Activated T-helper 1 cell treated with anti-CD3 and anti-CD28 coated beads, Interleukin-2, amount 50 U/mL, for 16 hours (primary cell): ENCODE measurements at places on chromosomes 12 and 14.
A peak's percentile ranks its signal among the peaks of the same experiment; 100 is the strongest.

- no peak for DNase-seq
Observed at GRCh38 chr14:33465846-33466700, 484.8 kb downstream of the EGLN3 start.

DNA sequence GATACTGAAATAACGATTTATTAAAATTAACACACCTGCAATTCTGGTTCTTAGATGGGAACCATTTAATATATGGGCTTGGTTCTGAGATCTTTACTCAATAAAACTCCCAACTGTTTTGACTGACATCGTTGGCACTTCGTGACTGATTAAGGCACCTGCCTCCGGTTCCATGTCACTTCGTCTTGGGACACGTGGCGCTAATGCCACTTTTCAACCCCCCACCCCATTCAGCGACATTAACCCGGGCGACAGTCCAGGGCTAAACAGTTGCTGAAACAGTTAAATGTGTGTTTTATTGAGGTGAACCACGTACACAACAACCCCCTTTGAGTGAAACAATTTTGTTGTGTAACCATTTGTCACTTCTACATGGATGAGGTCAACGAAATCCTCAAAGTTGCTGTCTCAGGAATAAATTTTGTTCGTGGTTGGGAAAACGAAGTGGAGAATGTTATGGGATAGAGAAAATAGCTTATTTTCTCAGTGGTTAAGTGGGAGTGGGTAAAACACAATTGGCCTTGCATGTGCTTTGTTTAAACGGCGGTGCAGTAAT lies 9.9 kb upstream of the SLC38A2 start:
- no peak for DNase-seq

GRCh38 chr14:106268013-106268727 lies 741.8 kb downstream of the TMEM121 start:
- DNase-seq = peak; percentile 55

GRCh38 chr12:120498870-120499515 lies 3.1 kb downstream of the DYNLL1 start:
- no peak for DNase-seq

- no peak for DNase-seq
Observed at GRCh38 chr12:113109872-113110599, 25.5 kb downstream of the RASAL1 start.

DNA sequence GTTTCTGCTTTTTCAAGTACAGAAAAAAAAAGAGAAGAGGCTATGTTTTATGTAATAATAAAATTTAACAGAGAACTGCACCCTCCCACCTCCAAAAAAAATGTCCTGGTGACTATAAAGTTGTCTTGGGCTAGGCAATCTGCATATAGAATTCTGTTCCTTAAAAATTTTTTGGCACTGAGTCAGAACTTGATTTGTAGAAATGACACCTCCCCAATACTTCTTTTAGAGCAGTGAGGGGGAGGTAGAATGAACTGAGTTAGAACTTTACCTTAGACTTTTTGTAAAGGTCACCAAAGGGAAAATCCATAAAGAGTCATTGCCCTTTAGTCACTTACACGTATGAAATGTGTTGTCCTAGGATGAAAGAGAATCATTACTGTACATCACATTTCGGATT lies 80.0 kb downstream of the BTG1 start:
- no peak for DNase-seq

GRCh38 chr12:67854351-67854750 lies 134.9 kb upstream of the IFNG-AS1 start:
- no peak for DNase-seq

DNA sequence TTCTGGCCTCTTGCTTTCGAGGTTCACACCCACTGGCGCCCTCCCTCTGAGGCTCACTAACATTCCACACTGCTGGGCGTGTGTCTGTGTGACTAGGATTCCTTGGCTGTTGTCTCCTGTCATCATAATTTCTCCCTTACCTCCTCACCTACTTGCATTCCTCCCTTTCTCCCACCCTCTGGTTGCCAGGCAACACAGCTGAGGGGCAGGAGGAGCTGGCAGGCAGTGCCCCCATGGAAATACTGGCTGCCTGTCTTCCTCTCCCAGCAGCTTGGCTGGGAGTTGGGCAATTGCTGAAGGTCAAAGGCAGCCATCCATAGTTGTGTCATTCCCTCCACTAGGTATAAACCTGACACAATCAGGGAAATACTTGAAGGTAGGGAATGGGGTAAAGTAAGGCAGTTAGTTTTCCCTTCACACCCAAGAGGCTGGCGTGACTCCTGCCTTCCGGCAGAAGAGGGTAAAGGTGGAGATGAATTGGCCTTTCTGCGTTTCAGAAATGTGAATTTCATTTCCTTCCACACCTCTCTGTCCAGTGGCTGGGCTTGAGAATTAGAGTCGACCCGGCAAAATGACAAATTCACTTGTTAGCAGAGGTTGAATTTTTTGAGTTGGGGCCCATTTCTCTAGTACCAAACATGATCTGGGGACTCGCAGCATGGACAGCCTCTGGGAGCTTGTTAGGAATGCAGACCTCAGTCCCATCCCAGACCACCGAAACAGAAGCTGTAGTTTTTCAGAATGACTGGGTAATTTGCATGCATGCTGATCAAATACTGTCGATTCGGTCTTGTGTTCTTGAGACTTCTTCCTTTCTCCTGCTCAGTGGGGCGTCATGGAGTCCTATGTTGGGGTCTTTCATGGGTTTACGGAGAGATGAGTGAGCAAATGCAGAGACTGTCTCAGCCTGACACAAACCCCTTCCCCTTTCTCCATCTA lies 24.3 kb upstream of the EMP1 start:
- DNase-seq = no peak

DNA sequence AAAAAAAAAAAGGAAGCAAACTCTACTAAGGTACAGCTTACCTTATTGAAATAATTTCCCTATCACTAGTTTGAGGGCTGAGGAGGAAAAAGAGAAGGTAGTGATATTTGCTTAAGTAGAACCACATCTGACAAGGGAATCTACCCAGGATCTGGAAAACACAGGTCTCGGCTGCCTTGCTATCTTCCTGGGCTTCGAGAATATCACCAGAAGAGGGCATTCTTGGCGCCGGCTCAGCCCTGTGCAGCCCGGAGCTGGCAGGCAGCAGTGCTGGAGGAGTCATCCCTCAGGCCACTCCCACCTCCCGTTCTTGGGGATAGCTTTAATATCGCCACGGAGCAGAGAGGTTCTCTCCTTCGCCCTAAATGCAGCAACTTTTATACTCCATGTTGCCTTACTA lies 1181.2 kb downstream of the VRK1 start:
- DNase-seq = peak; percentile 53

DNA sequence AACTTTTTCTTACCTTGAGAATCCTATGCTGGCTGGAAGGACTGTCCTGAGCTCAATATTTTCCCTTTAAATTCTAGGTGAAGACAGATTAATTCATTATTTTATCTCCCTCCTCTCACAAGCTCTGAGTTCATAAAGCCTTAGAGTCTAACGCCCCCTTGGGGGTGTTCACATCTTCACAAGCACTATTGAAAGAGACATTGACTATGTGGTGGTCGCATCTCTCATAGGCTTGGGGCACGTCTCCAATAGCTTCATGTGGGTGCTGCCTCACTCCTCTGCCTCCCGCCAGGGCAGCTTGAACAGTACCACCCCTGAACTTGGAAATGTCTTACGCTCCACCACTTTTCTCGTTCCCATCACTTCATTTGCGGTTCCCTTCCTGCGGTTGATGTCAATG lies 106.2 kb downstream of the UNC79 start:
- no peak for DNase-seq

- DNase-seq = no peak
Observed at GRCh38 chr12:62606654-62607053, 140.0 kb downstream of the MON2 start.

GRCh38 chr12:48067250-48067938 lies 38.5 kb downstream of the SENP1 start:
- no peak for DNase-seq

DNA sequence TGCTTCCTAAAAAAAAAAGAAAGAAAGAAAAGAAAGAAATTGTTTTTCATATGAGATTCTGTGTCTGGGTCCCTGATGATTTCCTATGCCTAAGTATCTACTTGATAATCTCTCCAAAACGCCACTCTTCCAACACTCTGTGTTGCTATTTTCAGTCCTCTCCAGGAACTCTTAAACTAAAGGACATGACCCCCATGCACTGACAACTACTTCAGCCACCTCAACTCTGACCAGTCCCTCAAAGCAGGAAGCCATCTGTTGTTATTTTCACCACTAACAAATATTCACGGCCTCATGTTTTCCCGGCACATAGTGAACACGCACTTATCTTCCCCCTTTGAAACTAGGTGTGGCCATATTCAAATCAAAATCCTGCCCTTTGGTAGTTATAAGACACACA lies 259.3 kb downstream of the PPFIA2 start:
- no peak for DNase-seq

DNA sequence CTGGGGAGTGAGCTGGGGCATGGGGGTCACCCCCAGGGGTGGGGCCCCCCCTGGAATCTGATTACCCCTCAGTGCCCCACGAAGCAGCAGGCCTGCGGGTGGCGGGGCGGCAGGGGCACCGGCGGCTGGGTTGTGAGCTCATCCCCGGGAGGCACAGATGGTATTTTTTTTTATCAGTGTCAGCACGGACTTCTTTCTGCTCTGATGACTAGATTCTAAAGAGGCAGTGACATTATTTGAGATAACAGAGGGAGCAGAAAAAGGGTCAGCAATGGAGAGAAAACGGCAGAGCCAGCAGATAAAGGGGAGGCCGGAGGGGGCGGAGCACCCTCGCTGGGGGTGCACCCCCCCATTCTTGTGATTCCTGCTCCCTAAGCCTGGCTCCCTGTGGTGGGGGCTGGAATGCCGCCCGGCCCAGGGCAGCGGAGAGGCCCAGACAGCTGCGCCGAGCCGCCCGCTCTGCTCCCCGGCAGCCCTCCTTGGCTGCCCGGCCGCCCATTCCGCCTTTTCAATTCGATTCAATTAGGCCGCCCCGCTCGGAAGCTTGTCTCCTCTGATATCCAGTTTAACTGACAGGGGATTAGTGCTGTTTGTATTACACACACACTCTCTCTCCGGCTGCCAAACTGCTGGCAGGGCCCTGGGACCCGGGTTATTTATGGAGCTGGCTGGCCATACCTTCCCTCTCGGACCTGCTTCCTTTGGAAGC lies 32.9 kb downstream of the MVK start:
- no peak for DNase-seq

DNA sequence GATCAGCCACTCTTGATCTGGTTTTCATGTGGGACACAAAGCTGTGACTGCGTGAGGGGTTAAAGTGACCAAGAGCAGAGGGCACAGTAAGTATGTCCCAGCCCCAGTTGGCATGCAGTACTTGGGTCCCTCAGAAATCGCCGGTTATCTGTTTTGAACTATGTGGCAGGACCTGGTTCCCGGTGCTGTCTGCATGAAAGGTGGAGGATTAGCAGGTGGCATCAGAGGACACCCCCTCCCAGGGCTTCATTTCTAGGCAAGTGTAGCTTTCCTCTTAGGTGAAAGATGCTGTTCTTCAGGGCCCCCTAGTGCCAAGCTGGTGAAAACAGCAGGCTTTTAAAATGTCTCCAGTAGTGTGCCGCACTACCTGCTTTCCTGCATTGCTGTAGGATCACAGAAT lies 57.1 kb downstream of the ATG14 start:
- peak; percentile 18 for DNase-seq

DNA sequence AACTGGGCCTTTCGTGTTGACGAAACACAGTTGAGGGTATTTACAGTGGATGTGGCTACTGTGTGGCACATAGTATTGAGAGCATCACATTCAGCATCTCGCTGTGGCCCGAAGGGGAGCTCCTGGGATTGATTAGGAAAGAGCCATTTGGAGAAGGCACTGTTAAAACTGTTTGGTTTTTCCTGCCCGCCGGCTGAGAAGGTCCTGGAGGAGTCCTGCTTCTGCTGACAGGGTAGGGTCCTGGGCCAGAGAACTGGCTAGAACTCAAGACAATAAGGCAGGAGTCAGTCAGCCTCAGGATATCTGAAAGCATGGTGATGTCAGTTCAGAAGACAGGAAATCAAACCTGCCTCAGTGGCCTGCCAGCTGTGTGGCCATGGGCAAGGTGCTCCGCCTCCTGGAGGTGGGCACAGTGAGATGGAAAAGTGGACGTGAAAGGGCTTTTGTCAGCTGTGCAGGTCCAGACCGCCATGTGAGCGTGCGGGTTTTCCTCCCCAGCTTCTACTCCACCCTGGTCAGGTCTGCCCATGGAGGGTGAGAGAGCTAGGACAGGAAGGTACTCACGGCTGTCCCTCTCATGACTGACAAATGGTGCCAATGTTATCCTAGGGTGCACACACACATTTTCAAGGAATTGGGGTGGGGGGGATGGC lies 92.3 kb downstream of the NTF3 start:
- DNase-seq = no peak

GRCh38 chr12:103139876-103140275 lies 182.4 kb downstream of the ASCL1 start:
- DNase-seq = no peak

DNA sequence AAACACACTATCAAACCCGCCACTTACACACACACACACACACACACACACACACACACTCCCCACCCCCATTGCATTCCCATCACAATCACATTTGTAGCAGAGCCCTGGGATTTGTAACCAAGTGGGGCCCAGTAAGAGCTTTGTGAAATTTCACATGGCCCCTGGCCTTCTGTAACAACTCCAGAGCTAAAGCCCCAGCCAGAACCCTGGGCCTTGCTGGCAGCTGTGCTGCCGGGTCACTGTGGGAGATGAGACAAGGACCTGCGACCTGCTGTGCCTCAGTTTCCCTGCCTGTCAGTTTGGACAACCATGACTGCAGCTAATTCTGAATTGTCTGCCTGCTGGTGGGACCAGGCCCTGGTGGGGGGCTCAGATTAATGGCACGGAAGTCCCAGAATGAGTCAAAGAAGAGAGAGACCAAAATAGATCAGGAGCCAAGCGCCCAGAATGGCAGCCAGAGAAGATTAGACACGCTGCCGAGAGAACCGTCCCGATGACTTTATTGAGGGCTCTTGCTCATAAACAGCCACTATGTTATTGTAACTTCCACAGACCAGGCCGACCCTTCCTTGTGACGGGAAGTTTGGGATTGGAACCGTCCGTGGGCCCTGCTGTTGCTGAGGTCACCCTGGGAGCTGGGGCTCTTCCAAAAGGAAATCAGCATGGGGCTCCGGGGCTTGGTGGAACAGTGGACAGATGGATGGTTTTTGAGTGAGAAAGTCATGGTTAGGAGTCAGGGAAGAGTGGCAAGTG lies 123.1 kb downstream of the ZFP36L1 start:
- DNase-seq = no peak

GRCh38 chr12:93819050-93819491 lies 141.9 kb downstream of the CRADD start:
- DNase-seq = no peak

DNA sequence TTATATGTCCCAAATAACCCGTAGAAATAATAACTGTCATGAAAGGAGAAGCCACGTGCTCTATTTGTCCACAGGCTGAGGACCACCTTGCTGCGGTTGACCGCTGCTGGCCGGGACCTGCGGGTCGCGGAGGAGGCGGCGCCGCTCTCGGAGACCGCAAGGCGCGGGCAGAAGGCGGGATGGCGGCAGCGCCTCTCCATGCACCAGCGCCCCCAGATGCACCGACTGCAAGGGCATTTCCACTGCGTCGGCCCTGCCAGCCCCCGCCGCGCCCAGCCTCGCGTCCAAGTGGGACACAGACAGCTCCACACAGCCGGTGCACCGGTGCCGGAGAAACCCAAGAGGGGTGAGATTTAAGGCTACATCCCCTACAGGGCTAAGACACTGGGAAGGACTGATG lies 21.0 kb downstream of the RPGRIP1 start:
- no peak for DNase-seq

GRCh38 chr12:72610342-72610741 lies 338.2 kb downstream of the TRHDE start:
- no peak for DNase-seq
